ENCODE measurements at places on chromosomes 5 and 9.
A peak's percentile ranks its signal among the peaks of the same experiment; 100 is the strongest.

GRCh38 chr9:18463991-18464390 lies 10.0 kb upstream of the ADAMTSL1 start:
- DNase-seq, result peak; percentile 66

DNA sequence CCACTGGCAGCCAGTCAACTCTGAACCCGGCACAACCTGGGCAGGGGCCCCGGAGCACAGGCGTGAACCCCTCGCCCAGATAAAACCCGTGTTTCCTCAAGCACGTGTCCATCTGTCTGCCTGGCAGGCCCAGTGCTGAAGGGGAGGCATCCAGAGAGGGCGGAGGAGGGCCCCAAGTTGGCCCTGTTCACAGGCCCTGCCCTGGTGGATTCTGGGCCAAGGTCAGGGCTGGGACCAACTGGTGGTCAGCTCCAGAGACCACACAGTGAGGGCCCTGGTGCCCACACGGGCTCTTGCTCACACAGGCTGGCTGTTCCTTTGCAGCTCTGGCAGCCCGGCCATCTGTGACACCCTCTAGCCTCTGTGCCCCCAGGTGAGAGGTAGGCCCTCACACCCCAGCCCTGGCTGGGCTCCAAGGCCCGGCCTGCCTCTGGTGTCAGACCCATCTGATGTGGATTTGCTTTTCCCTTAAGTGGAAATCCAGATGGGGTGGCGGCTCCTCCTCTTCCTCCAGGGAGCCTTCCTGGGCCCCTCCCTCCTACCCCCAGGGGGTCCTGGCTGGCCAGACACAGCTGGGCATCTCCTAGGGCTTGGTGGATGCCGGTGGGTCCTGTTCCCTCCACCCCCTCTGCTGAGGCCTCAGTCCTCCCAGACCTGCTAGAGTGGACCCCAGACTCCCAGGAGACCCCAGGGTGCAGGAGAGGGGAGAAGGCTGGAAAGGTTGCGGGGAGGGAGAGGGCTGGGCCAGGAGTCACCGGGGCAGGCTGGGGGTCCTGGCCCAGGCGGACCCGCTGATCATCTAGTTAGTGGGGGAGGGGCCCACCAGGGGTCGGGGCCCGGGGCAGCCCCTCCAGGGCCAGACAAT lies 525 bp upstream of the STPG3 start:
- DNase-seq, result no peak

DNA sequence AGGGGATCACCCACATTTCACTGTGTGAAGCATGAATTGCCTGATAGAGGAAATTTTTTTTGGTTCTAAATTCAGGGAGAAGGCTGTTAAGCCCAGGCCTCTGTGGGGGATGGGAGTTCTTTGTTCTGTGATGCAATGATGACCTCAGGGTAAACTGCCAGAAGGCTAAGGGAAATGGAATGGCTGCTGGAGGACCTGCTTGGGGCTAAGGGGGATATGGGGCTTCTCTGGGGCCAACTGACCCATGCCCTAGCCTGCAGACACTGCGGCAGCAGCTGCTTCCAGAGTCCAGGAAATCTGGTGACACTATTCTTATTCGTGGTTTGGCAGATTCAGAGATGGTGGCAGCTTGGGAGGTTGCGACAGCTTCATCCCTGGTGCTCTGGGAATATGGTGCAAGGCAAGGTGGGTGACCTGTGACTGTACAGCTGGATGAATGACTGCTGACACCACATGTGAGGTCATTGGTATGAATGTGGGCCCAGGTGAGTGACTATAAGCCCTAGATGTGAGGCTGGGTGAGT lies 30.3 kb downstream of the VCP start:
- no peak for DNase-seq

DNA sequence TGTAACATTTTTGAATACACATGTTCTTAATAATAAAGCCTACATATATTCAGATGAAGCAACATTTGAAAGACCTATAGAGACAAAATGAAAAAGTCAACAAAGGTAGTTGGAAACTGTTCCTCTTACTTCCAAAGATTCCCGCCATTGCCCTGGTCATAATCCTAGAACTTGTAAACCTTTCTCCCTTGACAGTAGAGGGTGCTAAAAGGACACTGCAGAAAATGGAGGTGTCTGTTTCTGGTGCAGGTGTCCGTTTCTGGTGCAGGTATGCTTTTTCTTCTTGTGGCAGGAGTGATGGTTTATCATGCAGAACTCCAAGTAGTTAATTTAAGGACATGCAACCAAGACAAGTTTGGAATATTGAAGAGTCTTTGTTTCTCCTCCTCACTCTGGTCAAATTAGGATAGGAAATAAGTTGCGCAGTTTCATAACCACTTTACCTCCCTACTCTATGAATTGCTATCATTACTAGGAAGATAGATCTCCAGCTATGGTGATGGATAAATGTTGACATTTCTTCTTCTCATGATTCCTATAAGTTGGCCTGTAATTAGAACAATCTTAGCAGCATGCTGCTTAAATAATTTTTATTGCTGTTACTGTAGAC lies 56.0 kb upstream of the FAM174A start:
- peak; percentile 7 for DNase-seq

- DNase-seq, result peak; percentile 60
Observed at GRCh38 chr5:149455889-149456409, 76.9 kb upstream of the IL17B start.

GRCh38 chr5:103498800-103499551 lies 63.6 kb downstream of the NUDT12 start:
- no peak for DNase-seq

DNA sequence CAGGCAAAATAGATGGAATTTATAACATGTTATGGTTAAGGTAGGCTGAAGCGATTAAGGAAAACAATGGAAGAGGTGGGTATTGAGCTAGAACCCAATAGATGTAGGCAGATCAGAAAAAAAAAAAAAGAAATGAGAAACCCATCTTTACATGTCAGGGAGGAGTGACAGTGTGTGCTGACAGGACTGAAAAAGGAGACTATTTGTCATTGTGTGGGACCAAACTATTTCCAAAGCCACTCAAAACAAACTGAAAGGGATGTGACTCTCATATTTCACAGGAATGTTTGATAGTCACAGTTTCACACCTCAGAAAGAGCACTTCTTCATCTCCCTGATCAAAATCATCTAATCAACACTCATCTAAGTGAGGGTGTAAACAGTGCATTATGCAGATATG lies 122.3 kb upstream of the KIF2A start:
- no peak for DNase-seq

DNA sequence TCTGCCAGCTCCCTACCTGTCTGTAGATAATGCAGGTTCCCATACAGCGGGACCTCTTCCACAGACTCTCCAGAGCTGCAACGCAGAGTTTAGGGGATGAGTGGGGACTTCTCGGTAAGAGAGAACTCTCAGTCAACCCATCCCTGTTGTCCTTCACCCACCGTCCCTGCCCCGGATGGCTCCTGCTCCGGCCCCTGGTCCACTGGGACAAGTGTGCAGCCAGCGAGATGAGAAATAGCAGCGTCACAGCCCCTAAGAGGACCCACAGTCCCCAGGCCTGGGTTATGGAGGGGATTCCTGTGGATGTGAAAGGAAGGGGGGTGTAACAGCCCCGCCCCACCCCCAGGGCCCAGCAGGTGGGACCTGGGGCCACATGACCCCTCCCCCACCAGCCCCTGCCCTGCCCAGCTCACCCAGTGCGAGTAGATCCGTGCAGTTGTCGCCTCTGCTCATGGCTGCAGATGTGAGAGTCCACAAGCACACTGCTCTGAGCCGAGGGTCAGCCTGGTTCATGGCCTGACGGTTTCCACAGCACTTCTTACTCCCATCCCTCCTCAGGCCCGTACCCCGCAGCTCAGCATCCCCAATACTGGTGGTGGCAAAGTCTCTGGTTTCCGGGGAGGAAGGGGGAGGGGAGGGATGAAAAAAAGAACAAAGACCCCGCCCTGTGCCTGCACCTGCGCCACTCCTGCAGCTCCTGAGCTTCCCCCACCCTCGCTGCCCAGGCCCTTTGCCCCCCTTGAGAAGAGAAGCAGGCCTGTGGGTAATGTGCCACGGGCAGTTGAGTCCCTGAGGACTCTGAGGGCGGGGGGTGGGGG lies at the start of gene SIT1:
SIT1 (minus strand) TSS at position 591 of the 818 bp plus-strand sequence; CDS start at position 513, 78 bp downstream.
- no peak for DNase-seq

DNA sequence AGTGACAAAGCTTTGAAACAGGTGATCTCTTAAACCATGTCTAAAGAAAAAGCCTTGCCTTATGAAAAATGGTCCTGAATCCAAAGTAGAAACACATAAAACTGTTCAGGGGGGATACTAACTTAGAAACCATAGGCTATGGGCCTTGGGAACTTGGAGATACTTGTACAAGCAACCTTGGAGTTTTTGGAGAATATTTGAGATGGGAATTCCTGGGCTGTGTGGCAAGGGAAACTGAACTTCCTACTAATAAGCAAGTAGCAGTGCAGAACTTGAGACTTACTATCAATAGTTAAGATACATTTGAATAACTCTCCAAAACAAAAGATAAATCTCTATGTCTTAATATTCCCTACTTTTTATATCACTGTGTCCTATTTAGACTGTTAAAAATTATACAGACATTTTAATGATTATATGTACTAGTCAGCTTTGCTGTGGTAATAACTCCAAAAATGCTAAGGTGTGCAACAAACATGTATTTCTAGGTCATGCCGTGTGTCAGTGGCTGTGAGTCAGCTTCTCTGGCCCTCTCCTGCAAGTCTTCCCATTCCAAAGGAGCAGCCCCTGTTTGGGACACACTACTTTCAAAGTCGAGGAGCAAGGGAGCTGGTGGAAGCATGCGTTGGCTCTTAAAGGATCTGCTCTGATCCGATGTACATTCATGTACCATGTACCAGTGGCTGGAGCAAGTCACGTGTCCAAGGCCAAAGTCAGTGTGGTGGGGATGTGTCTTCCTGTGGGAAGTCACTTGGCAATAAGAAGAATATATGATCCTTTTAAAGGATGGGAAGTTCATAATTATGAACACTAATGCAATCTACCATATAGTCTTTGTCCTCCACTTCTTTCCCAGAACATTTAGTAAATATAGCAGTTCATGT lies 39.6 kb downstream of the SNX30 start:
- no peak for DNase-seq

- no peak for DNase-seq
Observed at GRCh38 chr5:3854188-3854821, 258.7 kb downstream of the IRX1 start.

DNA sequence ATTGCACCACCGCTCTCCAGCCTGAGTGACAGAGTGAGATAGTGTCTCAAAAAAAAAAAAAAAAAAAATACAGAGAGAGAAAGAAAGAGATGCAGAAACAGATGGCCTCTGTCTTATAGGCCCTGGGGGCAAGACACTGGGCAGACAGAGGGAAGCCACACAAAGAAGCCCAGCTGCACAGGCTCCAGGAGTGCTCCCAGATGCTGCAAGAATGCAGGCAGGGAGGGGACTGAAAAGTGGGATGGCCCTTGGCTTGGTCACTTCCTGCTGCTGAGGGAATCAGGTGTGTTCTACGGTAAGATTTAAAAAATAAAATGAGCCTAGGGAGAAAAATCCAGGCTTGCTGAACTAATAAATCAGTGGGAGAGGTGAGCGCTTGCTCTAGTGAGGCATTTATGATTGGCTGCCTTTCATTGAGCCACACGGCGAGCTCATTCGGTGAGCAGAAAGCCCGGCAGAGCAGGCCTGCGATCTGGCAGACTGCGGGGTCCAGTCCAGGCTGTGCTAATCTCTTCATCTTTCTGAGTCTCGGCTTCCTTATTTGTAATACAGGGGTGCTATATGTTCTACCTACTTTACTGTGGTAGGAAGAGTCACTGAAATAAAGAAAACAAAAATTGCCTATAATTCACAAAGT lies 80.6 kb downstream of the RAD23B start:
- no peak for DNase-seq

DNA sequence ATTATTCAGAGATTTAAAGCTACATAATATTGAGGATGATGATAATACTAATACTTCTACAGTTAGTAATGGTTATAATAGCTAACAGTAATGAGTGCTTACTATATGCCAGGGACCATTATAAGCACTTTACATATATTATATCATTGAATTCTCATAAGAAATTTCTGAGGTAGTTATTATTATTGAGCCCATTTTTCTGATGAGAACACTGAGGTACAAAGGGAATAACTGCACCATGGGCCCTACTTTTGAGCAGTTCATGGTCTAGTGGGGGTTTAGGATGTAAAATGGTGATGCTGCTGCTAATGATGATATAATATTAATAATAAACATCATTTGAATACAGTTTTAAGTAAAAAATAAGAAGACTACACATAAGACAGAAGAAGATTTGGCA lies 64.2 kb upstream of the SPDL1 start:
- DNase-seq, result no peak

DNA sequence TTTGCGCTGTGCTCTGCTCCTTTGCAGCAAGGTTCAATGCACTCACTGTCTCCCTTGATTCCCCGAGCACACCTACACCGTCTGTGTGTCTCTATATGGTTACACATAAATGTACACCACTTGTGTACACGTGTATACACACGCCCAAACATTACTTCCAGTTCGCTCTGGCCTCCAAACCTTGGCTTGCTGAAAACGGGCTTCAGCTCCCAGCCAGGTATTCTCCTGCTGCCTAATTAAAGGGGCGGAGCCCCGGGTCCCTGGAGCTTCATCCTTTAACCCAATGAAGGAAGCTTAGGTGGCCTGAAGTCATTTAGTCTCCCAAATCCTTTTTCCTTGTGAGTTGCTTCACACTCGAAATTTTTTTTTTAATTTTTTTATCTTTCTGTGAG lies 4.6 kb downstream of the ISL1 start:
- DNase-seq, result no peak

- DNase-seq, result no peak
Observed at GRCh38 chr5:132050136-132050535, 10.3 kb upstream of the IL3 start.

- no peak for DNase-seq
Observed at GRCh38 chr5:175382171-175382570, 61.8 kb downstream of the DRD1 start.

GRCh38 chr5:91127456-91128081 lies 255.5 kb downstream of the ARRDC3 start:
- peak; percentile 46 for DNase-seq

DNA sequence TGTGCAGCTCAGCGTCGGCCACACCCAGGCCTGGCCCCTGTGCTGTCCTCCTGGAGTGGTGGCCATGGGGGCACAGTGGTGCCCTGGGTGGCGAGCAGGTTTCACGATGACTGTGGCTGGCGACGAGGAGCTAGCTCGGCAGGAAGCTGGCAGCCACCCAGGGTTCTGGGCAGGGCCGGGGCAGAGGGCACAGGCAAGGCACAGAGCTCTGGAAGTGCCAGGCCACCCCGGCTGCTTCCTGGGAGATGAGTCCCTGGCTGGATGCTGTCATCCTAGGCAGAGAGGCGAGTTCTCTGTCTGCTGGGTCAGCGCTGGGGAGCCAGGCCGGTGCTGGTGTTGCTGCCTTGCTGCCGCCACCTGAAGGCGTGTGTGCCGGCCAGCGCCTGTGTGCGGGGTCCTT lies 51.7 kb downstream of the RXRA start:
- peak; percentile 29 for DNase-seq
